ENCODE measurements at places on chromosomes 6 and 20.

- no peak for DNase-seq
Observed at GRCh38 chr6:37623666-37624065, 74.0 kb downstream of the MDGA1 start.

DNA sequence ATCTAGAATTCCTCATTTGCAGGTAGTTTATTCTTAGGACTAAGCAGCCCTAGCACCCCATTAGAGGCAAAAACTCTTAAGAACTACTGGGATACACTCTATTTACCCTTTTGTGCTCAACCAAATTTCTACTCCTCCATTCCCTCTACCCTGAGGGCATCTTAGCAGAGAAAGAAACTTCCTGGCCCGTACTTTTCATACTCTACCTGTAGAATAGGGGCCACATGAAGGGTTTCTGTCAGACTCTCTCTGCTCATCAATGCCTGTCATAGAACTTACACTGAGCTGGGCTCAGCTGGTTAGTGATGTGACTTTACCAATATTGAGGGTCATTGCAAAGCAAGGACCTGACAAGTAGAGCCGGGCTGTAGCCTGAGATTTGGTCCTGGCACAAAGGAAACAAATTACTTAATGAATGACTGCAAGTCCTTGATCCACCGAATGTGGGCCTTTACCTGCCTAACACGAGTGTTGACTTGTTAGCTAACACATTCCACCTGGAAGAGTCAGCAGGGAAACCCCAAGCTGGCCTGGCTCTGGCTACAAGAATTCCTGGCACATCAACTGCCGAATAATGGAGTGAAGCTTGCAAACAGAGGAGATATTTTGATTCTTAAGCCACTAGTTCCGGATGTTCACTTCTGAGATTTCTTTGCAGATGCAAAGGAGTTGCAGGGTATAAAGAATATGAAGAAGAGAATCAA is 280.5 kb upstream of the JAG1 start:
- DNase-seq, result no peak

DNA sequence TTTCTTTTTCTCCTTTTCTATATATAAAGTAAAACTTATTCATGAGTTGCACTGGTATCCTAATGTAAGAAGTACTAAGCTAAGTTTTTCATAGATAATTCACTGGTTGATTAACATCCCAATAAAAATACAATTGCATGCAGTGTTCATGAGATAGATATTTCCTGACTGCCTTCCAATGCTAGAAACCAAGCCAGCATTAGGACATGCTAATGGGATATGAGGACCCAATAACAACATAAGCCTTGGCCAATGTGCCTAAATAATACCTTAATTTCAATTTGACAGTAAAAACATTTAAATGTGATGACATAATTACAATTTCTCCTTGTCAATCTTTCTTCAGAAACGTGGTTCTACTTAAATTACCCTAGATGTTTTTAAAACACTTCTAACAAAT is 152.7 kb downstream of the RNGTT start:
- DNase-seq, result no peak

- no peak for DNase-seq
Observed at GRCh38 chr6:122730775-122731386, 48.6 kb upstream of the FABP7 start.

DNA sequence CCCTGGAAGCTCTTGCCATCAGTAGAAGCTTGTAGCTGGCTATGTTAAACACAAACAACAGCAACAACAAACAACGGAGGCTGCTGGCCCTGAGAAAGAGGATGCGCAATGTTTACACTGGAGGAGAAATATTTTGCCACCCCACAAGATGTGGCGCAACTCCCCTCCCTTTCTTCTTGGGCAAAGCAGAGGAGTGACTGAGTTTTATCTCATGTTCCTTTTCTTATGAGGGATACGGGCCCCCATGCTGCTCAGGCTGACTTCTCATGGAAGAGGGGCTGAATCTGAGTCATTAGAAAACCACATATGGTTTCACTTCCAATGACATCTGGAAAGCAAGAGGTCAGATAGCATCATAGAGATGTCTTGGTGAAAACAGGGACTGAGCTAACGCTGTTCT is 75.9 kb upstream of the HDDC2 start:
- peak; percentile 74 for DNase-seq

- no peak for DNase-seq
Observed at GRCh38 chr20:57576617-57577550, 16.0 kb downstream of the PCK1 start.

DNA sequence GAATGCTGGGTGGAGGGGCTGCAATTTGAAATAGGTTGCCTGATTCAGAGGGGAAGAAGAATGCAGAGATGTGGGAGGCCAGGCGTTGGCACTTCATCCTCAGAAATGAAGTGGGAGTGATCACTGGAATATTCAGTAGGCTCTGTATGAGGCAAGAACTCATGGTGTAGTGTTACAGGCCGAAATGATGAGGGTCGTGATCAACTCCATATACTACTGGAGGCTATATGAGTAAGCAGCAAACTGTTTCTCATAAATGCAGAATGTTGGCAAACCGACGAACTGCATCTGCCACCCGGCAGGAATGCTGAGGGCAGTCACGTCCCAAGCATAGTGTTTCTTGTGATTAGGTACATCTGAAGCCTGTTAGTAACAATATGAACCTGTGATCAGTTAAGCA is 12.7 kb downstream of the KCNS1 start:
- DNase-seq, result peak; percentile 99

GRCh38 chr6:161242779-161243693 is 30.8 kb downstream of the AGPAT4 start:
- no peak for DNase-seq

GRCh38 chr6:51854876-51855275 is 232.5 kb downstream of the PKHD1 start:
- DNase-seq, result no peak

DNA sequence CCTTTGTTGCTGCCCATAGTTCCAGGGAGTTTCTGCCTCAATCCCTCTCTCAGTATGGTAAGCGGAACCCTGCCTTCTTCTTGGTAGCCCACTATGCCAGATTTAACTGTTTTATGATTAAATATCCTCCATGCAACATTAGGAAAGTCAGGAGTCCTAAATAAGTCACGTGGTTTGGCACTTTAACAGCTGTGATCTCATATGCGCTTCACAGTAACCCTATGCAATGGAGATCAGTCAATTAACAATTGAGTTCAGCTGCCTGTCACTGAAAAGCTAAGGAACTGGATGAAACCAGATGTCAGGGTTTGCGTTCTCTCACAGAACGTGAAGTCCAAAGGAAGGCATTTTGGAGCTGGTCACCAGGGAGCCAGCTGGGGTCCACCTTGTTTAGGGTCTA is 81.6 kb downstream of the PSMB1 start:
- no peak for DNase-seq

DNA sequence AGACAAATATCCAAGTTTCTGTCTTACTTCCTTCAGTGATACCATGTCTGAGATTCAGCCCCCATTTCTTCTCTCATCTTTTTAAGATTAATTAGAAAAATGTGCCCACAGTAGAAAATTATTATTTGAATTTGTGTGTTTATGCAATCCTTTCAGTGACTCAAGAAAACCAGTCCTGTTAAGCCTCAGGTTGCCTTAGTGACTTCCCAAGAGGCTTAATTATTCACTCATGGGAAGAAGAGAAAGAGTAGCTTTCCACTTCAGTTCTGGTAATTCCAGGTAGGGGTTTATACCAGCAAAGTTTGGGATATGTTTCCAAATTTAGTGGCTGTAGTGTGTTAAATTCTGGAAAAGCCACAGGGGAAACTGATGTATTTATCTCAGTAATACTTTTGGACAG is 149.1 kb downstream of the RIMS1 start:
- no peak for DNase-seq

Data from HS-5 (cell line).